ENCODE measurements at places on chromosomes 7 and 10.

DNA sequence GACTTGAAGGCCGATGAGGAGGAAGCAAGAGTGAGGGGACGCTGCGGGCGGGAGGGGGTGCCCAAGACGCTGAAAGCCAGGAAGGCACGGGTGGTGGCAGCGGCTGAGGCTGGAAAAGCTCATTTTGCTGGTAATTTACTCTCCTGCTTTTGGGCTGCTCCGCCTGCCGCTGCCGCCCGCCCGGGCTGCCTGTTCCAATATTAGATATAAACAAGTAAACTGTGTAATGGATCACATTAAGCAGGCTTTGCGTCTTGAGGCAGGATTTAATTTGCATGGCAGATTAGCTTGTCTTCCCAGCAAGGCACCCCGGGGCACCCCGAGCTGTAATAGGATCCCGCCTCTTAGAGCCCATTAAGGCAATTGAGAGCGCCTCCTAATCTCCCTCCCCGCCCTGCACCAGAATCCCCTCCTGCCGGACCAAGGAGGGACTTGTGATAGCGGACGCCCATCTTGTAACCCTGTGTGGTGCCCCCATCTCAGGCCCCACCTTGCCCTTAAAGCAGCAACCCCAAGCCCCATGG, 46.1 kb upstream of the SLF2 start:
- DNase-seq = no peak

GRCh38 chr7:98079891-98080648, 26.6 kb upstream of the LMTK2 start:
- DNase-seq = no peak

GRCh38 chr7:36301914-36302771, 87.5 kb upstream of the ANLN start:
- DNase-seq = no peak

DNA sequence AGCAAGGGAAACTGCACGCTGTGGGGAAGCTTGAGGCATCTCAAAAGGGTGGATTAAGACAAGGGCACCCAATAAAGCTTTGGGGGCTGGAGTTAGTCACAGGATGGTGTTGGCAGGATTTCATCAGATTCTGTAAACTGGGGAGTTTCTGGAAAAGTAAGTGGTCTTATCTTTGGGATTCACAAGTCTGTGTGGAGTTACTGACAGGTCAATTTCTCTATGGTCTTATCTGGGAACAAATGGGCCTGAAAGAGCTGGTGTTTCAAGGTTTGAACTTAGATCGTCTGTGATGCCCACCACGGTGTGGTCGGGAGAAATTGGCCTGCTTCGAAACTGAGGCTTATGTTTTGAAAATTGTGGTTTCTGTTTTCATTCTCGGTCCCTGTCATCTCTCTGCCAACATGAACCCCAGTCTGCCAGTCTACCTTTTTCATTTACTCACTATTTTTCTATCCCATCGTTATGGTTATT, 23.8 kb upstream of the AOAH start:
- no peak for DNase-seq

GRCh38 chr10:110208614-110209453, 1.4 kb downstream of the MXI1 start:
- no peak for DNase-seq

DNA sequence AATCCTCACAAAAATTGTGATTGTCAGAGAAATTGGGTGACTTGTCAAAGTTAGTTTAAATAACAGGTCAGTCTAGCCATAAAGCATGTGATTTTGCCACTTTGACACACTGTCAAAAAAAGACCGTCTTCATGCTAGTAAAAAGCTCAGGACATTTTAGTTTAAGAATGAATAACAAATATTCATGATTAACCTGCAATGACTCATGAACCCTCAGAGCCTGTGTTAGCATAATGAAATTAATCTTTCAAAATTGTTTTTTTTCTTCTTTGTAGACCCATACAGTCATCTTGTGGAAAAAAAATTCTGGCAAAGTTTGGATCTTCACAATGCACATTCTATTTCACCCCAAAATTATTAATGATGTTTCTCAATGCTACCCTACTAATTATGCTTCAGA, 255.2 kb upstream of the POT1 start:
- DNase-seq = no peak

DNA sequence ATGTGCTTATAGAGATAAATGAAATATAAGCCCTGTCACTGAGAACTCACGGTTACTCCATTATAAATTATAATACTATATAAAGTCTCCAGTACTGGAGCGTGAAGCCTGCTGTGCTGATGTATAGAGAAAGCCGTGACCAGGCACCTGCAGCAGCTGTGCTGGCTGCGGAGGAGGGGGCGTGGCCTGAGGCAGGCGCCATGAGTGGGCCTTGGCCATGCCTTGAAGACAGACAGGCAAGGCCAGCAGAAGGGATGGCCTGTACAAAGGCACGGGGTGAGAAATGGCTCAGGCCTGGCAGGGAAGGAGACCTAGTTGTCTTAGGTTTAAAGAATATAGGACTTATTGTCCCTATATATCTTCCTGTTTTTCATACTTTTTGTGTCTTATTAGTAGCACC, 218.5 kb upstream of the STK17A start:
- no peak for DNase-seq

- no peak for DNase-seq
Observed at GRCh38 chr10:98405422-98405821, 9.6 kb downstream of the PYROXD2 start.

DNA sequence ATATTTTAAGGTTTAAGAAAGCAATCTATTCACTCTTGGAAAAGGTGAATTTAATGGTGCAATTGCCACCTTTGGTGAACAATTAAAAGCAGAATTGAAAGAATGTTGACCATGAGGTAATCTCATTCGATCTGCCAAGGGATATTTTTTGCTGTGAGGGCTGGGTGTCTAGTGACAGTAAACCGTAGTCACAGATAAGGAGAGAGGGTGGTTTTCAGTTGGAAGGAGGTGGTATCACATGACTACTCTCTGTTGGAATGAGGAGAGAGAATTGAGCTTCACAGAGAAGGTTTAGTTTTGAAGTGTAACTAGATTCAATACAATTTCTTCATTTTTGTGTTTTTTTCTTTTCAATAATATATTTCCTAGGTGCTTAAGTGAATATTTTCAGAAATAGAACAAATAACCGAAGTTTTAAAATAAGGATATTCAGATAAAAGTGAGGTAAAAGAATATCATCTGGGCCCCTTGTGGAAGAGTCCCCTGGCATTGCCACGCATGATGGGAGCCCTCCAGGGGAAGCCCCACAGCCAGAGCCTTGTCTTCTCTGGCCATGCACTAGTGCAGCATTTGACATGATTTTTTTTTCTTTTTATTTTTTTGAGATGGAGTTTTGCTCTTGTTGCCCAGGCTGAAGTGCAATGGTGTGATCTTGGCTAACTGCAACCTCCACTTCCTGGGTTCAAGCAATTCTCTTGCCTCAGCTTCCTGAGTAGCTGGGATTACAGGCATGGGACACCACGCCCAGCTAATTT, 73.4 kb downstream of the GPR141 start:
- no peak for DNase-seq

DNA sequence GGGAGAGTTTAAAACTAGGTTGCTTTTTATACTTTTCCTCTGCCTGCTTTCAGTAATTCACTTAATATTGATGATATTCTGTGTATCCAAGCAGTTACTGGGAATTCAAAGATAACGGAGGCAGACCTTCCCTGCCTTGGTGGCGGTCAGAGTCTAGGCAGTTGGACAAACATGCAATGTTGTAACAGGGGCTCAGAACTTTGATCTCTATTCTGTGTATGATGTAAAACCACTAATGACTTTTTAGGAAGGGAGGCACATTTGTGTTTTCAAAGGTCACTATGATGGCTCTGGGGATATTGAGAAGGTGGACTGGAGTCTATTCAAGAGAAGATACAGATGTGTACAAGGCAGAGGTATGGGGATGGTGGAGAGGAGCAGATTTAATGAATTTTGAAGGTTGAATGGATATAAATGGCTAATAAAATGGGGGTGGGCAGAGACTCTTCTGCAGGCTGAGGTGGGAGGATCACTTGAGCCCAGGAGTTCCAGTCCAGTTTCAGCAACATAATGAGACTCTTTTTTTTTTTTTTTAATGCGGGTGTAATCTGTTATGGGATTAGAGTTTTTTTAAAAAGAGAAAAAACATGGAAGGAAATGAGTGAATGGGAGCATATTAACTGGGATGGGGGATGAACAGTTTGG, 5.7 kb upstream of the PON2 start:
- no peak for DNase-seq

GRCh38 chr7:96188174-96188581, 133.7 kb downstream of the SLC25A13 start:
- DNase-seq = no peak

All from cerebellar nuclear complex (tissue), 1 donor.